ENCODE measurements at places on chromosomes 13 and 19. TPM values are rescaled to one million over a fixed set of nuclear protein-coding genes. Genes with fewer than 3 reads are reported as not detected.

Gene FXYD7
- not detected for total RNA-seq

Gene ARMC6
- total RNA-seq, result 34.6 TPM

Gene NCR1
- total RNA-seq, result not detected

Gene TNNT1
- 27.6 TPM for total RNA-seq

Gene CYP2A6
- total RNA-seq, result not detected

Gene TMEM221
- 0.87 TPM for total RNA-seq

Gene SLC25A41
- total RNA-seq, result 1.1 TPM

Gene AP1M2
- 104 TPM for total RNA-seq

Gene EVI5L
- total RNA-seq, result 11.7 TPM

Gene ZNF808
- total RNA-seq, result 37.4 TPM

Gene FLT1
- 0.79 TPM for total RNA-seq

Gene VWA8
- total RNA-seq, result 19.6 TPM

Gene SPACA4
- not detected for total RNA-seq

Gene RFX1
- total RNA-seq, result 19.3 TPM

All from type B pancreatic cell (in vitro differentiated cells).